ENCODE measurements at places on chromosomes 1 and 21.

GRCh38 chr21:32940079-32941014 lies 85.4 kb upstream of the OLIG2 start:
- peak; percentile 40 for DNase-seq

GRCh38 chr1:216047811-216048572 lies 375.3 kb downstream of the USH2A start:
- DNase-seq: no peak

DNA sequence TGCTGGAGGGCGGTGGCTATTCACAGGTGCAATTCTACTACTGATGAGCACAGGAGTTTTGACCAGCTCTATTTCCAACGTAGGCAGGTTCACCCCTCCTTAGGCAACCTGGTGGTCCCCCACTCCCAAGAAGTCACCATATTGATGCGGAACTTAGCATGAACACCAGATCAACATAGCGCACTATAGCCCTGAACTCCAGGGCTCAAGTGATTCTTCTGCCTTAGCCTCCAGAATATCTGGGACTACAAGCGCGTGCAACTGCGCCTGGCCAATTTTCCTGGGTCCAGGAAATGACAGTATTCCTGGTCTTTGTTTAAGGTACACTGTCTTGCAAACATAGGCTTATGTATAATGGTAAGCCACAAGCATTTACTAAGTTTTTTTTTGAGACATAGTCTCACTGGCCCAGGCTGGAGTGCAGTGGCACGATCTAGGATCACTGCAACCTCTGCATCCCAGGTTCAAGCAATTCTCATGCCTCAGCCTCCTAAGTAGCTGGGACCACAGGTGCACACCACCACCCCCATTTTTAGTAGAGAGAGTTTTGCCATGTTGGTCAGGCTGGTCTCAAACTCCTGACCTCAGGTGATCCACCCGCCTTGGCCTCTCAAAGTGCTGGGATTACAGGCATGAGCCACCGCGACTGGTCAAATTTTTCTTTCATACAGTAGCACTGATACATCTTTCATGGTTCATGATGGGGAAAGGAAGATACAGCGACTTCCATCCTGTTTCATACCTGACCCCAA lies 12.6 kb downstream of the MCL1 start:
- no peak for DNase-seq

DNA sequence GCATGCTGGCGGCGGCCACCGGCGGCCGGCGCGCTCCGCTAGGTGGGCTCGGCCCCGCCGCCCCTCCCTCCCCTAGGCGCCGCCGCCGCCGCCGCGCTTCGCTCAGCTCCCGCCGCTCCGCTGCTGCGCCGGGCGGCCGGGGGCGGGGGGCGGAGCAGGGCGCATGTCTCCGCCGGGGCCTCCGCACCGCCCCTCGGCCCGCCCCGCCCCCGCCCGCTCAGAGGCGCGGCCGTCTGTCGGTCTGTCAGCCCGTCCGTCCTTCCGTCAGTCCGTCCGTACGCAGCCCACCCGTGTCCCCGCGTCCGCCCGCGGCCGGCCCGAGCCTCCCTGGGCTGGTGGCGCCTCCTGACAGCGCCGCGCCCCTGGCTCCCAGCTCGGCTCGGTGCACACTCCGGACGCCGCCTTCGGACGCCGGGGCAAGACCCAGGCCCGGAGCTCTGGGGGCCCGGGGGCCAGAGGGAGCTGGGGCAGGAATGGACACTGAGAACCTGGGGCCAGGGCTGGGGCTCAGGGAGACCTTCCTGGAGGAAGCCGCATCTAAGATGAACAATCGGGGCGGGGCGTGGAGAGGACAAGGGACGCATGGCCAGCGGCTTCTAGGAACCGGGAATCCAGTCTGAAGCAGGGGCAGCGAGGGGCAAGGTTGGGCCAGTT lies at the start of gene GPR153:
TSS of gene GPR153 (minus strand) at position 138 of the 654 bp plus-strand sequence. CDS start 6,193 bp downstream, outside the sequence.
- DNase-seq: no peak

- DNase-seq: no peak
These were observed 67.0 kb downstream of the XCL2 start for GRCh38 chr1:168476588-168477385.

- DNase-seq: no peak
These were observed 37.7 kb upstream of the GPR157 start for GRCh38 chr1:9166289-9167235.

GRCh38 chr1:72056516-72056915 lies 225.8 kb downstream of the NEGR1 start:
- no peak for DNase-seq

GRCh38 chr1:102884238-102884637 lies 224.1 kb downstream of the COL11A1 start:
- no peak for DNase-seq

- DNase-seq: no peak
These were observed 181.8 kb upstream of the FMN2 start for GRCh38 chr1:239909898-239910297.

DNA sequence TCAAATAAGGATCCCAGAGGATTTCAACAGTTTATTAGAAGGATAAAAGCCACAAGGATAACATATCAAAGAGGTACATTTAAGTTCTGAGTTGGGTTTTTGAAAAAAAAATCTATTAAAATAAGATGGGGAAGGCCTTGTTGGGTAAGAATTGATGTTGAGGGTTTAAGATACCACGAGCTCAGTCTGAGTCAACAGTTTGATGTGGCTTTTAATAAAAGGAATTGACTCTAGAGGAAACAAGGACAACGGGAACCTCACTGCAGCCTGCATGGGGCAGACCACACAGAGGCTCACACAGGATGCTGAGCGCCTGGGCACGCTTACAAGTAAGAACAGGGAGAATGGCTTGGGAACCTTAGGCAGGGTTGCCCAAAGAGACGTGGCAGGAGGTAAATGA lies 107.5 kb downstream of the TIAM1 start:
- DNase-seq: peak; percentile 2

DNA sequence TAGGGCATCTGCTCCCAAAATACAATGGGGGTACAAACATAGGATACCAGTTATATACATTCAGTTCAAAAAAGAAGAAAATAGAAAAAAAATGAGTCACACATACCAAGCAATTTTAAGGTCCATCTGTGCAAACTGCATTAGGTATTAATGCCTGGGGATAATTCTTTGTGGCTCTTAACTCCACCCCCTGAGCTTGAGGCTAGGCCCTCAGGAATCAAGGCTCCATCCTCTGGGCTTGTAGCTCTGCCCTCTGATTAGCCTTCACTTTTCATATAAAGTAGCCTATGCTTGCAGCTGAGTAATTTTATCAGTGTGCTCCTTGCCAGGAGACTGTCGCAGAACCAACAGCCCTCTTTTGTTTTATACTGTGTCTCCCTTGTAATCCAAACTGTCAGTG lies 69.9 kb upstream of the BACE2 start:
- no peak for DNase-seq

DNA sequence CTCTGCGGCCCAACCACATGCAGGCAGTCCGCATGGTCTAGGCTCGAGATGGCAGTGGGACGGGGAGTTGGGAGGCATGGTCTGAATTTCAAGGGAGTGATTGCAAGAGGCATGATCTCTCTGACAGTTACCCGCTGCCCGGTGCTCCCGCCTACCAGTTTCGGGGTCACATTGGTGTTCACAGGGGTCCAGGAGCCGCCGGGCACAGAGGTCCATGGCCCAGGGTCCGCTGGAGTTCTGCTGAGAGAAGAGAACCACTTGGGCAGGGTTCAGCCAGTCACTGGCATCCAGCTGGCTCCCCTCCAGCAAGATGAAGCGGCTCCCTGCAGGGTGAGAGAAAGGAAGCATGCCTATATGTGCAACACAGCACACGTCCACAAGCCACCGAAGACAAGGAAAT lies 141.3 kb downstream of the ASTN1 start:
- no peak for DNase-seq

GRCh38 chr1:63214553-63214952 lies 107.8 kb upstream of the FOXD3 start:
- DNase-seq: no peak

DNA sequence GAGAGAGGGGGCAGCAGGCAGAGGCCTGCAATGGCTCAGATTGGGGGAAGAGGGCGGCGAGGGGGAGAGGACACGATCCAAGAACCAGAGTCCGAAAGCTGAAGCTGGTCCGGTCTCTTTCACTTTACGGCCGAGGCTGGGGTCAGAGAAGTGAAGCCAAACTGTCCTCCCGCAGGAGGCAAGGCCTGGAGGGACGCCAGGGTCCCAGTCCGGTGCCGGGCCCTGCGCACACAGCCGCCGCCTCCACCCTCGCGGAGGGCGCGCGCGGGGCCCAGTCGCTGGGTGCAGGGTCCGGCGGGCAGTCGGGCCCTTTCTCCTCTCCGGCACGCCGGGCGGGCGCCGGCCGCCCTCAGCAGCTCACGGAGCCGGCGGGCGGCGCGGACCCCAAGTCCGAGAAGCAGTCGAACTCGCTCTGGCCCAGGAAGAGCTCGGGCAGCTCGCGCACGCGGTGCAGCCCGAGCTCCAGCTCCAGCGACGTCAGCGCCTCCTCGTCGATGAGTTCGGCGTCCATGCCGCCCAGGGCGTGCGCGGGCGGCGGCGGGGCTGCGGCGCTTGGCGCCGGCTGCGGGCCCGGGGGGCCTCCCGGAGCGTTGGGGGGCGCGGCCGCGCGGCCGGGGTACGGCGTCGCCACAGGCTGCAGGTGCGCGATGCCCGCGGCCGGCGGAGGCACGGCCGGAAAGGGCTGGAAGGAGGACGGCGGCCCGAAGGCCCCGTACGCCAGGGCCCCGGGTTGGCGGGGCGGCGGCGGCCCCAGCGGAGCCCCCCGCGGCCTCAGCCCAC lies 749 bp downstream of the CITED4 start:
- peak; percentile 34 for DNase-seq

- peak; percentile 2 for DNase-seq
These were observed 59.4 kb downstream of the NRIP1 start for GRCh38 chr21:15005391-15005790.

- no peak for DNase-seq
These were observed 53.3 kb downstream of the OLFML3 start for GRCh38 chr1:114032271-114033215.

- no peak for DNase-seq
These were observed 78.9 kb downstream of the KAZN start for GRCh38 chr1:14677292-14677971.

DNA sequence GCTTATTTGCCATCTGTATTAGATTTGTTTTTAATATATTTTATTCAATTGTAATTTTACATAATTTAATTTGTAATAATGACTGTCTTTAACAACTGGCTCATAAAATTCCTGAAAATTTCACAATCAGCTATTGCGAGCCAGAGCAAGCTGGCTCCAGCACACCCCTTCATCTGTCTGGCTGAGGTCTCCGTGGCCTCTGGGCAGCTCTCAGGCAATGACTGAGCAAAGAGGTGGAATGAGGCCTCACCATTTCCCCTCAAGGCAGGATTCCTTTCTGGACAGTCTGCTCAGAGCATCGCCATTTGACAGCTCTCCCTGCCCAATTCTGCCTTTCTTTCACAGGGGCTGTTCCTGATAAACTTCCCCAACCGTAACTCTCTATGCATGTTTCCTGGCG lies 5.8 kb upstream of the KANK4 start:
- DNase-seq: no peak

DNA sequence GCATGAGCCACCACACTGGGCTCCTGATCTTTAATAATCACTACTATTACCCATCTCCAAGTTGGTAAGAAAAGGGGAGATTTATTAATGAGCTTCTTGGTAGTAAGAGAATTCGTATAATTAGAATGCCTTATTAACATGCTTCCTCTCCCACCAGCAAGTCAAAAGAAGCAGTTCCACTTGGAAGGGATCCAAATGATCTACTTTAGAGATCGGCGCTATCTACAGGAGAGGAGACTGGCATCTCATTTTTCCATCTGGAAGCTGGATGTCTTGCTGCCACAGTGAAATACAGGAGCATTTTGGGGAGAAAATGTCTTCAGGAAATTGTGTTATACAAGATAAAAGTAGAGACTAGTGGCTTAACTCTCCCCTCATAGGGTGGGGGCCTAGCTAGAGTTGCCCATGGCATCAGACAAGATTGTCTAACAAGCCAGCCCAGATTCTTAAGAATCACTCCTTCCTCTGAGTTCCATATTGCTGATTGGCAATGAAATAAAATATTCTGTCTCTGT lies 33.6 kb upstream of the CAMSAP2 start:
- no peak for DNase-seq

DNA sequence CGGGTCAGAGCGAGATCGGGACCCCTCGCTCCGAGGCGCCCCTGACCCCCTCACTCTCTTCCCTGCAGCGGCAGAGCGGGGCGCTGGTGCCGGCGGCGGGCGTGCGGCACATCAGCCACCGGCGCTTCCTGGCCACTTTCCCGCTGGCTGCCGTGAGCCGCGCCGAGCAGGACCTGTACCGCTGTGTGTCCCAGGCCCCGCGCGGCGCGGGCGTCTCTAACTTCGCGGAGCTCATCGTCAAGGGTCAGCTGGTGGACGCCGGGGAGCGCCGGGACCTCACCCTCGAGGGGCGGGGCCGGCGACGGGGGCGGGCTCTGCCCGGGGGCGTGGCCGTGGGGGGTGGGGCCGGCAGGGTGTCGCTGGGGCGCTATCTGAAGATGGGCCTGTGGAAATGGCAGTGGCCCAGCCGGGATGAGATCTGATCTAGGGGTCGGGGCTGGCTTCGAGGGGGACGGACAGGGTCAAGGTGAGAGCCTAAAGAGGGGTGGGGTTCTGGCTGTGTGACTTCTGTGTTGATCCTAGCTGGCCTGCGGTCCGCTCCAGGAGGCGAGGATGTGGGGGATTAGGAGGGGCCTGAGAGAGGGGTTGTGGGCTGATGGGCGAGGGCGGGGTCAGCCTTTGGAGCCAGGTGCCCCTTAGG lies 23.6 kb downstream of the PTPRU start:
- DNase-seq: no peak

- no peak for DNase-seq
These were observed 13.1 kb downstream of the UBIAD1 start for GRCh38 chr1:11285883-11286734.

DNA sequence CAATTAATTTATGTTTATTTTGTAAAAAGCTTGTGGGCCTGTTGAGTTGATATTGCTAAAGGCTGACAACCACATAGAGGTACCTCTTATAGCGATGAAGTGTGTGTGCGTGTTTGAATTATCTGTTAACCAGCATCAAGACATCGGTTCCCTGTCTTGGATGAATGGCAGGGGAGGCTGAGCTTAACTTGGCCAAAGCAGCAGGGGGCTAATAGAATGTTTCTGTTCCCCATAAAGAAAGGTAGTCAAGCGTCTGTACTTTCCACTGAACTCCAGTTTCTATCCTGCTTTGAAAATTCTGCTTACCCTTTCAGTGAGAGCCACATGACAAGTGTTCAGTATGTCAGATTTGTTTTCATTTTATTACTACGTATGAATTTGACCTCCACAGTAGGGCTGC lies 63.0 kb downstream of the ROR1 start:
- DNase-seq: no peak

DNA sequence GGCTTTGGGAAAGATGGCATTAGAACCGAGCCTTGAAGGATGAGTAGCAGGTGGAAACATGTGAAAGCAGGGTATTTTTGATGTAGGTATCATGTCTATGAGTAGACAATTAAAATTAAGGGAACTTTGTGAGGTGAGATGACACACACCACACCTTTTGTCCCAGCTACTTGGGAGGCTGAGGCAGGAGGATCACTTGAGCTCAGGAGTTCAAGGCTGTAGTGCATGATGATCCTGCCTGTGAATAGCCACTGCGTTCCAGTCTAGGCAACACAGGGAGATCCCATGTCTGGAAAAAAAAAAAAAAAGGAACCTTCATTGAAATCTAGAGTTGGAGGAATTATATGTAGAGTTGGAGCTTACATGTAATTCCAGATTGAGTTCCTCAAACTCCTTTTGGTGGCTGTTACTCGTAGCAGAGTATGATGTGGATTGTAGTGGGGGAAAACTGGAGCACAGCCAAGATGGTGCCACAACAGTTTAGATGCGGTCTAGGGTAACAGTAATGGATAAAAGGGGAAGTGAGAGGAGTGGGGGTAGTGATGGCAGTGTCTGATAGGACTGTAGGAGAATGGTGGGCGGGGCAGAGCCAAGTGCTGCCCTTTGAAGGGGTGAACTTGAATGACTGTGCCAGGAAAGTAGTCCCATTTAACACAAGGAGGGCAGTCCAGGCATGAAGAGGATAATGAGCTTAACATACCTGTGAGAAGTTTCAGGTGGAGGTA lies 17.4 kb downstream of the AK4 start:
- DNase-seq: no peak
